Stimulated activated CD4-positive, alpha-beta T cell treated with anti-CD3 and anti-CD28 coated beads, Interleukin-2, amount 100 ng/mL, for 48 hours (primary cell): ENCODE measurements at places on chromosomes 7 and 10.

GRCh38 chr10:112913661-112914287, 36.3 kb upstream of the TCF7L2 start:
- DNase-seq, result no peak

- DNase-seq, result no peak
Observed at GRCh38 chr7:29196191-29196590, 1.6 kb downstream of the CHN2 start.

- DNase-seq, result peak; percentile 13
Observed at GRCh38 chr10:12412666-12413368, 63.5 kb downstream of the CAMK1D start.

GRCh38 chr10:1134156-1134555, 78.0 kb downstream of the WDR37 start:
- no peak for DNase-seq

GRCh38 chr10:120891365-120891764, 40.2 kb downstream of the WDR11 start:
- DNase-seq, result no peak

DNA sequence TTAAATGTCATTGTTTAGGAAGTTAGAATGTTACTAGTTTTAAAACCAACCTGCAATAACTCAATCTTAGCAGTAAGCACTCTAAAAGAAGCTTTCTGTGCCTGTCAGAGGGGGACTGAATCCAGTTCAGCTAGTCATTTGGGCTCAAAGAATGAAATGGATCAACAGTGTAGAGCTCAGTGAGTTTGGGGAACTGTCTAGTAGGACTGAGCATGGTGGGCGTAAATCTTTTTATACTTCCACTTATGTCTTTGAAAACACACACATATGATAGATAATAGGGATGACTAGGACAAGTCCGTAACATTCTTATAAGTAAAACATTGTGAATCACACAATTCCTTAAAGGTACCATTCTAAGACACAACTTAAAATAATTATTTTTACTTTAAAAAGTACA, 11.5 kb downstream of the GSAP start:
- DNase-seq, result no peak

GRCh38 chr7:45430397-45430796, 143.8 kb upstream of the ADCY1 start:
- DNase-seq, result no peak

GRCh38 chr7:152702-153391, 39.5 kb upstream of the FAM20C start:
- DNase-seq, result no peak

- DNase-seq, result no peak
Observed at GRCh38 chr7:142669074-142669654, 80.1 kb upstream of the PRSS1 start.

- DNase-seq, result no peak
Observed at GRCh38 chr7:105320896-105321295, 67.8 kb downstream of the SRPK2 start.

DNA sequence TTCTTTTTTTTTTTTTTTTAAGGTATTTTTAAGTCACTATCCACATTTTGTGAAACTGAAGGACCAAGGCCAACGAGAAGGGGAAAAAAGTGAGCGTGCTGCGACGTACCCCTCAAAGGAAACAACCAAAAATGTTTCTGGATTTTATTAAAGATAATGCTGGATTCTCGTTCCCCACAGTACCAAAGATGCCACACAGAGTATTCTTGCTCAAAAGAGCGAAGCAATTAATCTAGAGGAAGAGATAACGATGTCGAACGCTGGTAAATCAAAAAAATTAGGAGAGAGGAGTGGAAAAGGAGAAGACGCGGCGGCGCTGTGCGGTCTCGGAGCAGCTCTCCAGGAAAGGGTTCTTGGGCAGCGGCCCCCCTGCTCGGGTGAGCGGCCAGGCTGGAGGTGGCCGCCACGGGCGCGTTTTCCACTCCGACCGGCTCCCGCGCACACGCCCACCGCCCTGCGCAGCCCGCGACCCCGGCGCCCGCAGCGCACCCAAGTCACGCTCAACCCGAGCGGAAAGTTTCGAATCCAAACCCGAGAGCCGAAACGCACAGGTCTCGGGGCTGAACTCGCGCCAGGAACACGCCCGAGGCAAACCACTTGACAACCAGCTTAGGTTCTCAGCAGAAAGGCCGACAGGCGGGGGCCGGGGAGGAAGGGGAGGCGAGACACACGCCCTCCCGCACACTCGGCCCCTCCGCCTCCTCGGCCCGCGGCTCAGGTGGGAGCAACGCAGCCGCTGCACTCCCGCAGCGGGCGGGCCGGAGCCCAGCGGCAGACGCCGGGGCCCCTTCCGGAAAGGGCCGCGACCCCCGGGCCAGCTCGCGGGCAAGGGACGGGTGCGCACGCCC, 989 bp downstream of the SRPK2 start:
- peak; percentile 27 for DNase-seq

DNA sequence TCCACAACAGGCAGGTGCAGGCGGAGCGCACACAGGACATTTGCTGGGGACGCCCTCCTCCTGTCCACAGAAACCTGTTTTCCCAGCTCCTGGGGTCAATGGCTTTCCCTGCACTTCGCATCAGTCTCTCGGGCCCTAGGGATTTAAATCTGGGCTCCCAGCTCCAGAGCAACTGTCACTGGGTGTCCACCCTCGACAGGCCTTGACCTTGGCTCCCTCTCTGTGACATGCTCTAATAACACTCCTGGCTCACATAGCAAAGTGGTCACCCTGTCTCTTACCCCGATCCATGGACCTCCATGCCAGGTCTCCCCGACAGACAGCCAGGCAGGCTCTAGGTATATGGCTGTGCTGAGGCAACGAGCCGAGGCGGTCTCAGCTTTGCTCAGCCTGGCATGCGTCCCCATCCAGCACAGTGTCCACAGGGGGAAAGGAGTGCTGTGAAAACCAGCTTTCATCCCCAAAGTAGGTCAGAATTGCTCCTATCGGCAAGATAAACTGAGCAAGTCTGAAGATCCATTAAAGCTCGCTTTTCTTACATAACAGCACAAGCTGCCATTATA, 195.6 kb downstream of the TNS3 start:
- no peak for DNase-seq

DNA sequence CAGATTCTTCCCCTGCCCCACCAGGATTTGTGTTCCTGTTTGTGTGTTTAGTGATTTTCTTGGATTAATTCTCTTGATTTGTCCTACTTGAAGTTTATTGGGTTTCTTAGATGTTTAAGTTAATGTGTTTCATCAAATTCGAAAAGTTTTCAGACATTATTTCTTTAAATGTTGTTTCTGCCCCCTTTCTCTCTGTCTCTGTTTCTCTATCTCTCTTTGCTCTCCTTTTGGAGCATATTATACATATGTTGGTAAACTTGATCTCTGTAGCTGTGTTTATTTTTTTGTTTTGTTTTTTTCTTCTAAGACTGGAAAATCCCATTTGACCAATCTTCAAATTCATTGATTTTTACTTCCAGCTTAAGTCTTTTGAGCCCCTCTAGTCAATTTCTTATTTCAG, 115.6 kb downstream of the ZNF277 start:
- DNase-seq, result no peak

GRCh38 chr10:31508882-31509281, 189.9 kb downstream of the ZEB1 start:
- no peak for DNase-seq

DNA sequence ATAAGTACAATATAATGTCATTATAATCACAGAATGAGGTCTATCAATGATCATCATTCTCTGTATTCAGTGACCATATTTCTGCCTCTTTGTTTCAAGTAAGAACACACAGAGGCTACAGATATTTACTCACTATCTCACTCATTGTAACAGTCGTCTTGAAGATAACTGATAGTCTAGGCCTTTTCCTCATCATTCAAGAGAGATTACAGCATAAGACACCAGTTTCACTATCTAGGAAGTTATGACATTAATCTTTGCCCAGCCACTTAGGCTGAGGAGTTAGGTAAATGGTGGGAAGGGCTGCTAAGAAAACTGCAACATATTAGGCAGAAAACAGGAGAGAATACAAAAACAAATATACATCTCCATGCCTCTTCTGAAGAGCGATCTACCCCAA, 125.3 kb downstream of the CHCHD3 start:
- no peak for DNase-seq

- DNase-seq, result no peak
Observed at GRCh38 chr10:49117376-49118070, 2.2 kb upstream of the VSTM4 start.

GRCh38 chr7:35792472-35792871, 8.4 kb upstream of the SEPTIN7 start:
- no peak for DNase-seq

DNA sequence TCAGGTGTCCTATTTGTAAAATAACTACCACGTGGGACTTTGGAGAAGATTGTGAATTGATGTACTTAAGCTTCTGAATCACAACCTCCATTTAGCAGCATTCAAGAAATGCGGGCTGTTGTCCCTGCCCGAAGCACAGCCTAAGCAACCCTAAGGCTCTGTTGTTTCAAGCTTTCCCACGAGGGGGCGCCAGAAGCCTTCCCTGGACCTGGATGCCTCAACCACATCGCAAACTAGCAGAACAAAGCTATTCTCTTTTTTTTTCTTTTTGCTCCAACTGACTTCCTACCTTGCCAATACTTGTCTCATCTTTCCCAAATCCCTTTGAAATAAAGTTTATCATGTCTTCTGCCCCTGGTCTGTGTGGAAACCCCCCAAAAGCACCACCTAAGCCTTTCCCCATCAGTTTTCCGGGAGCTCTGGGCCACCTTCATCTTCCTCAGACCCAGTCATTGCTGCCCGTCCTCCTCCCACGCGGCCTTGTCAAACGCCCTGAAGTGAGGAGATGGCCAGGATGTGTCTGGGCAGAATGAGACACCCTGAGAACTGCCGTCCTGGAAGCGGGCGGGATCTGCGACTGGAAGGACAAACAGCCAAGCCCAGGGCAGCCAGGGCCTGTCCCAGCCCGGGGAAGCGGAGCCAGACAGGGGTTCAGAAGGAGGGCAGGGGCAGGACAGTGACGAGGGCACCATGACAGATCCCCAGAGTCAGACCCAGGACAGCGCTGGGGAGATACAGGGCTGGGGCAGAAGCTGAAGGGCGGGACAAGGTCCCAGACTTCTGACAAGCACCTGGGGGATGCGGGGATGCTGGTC, 112.7 kb downstream of the SLIT1 start:
- peak; percentile 88 for DNase-seq
